Lower leg skin (tissue), 4 donors: ENCODE measurements at places on chromosomes 5 and 9.

DNA sequence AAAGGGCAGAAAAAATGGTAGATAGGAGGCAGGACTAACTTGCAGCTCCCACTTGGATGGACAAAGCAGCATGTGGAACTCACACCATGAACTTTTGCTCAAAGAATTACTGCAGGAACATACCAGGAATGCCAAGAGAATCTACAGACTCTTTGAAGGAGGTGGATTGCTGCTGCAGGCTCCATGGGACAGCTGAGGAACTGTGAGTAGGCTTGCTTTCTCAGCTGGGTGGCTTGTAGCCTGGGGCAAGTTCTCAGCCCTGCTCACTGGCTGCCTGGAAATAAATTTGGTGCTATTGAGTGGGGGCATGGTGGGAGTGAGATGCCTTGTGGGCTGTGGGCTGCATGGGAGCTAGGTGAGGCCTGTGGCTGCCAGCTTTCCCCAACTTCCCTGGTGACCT lies 574.5 kb downstream of the PRELID2 start:
- no peak for DNase-seq

GRCh38 chr5:94778732-94779131 lies 160.3 kb downstream of the SLF1 start:
- DNase-seq = no peak

DNA sequence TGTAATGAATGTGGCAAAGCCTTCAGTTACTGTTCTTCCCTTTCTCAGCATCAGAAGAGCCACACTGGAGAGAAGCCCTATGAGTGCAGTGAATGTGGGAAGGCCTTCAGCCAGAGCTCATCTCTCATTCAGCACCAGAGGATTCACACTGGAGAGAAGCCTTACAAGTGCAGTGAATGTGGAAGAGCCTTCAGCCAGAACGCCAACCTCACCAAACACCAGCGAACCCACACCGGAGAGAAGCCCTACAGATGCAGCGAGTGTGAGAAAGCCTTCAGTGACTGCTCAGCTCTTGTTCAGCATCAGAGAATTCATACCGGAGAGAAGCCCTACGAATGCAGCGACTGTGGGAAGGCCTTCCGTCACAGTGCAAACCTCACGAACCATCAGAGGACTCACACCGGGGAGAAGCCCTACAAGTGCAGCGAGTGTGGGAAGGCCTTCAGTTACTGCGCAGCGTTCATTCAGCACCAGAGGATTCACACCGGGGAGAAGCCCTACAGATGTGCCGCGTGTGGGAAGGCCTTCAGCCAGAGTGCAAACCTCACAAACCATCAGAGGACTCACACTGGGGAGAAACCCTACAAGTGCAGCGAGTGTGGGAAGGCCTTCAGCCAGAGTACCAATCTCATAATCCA lies 6.8 kb downstream of the RPL12 start:
- no peak for DNase-seq

GRCh38 chr5:150111122-150111521 lies 24.8 kb upstream of the CSF1R start:
- no peak for DNase-seq

GRCh38 chr9:15329539-15330109 lies 22.6 kb upstream of the TTC39B start:
- no peak for DNase-seq

DNA sequence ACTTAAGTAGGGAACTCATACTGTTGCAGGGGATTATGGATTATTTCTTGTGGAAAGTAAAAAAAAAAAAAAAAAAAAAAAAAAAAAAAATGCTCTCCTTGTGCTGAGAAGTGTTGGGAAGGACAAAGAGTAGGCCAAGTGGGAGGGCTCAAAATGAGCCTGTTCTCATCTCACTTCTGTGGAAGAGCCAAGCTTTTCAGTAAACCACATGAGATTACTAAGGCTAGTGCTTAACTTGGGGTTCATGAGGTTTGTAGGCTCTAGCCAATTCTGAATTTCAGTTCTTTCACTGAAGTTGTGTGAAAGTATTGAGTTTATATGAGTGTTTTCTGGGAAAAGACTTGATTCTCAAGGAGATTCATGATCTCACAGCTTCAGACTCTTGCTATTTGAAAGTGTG lies 23.0 kb upstream of the CEP78 start:
- DNase-seq = no peak

DNA sequence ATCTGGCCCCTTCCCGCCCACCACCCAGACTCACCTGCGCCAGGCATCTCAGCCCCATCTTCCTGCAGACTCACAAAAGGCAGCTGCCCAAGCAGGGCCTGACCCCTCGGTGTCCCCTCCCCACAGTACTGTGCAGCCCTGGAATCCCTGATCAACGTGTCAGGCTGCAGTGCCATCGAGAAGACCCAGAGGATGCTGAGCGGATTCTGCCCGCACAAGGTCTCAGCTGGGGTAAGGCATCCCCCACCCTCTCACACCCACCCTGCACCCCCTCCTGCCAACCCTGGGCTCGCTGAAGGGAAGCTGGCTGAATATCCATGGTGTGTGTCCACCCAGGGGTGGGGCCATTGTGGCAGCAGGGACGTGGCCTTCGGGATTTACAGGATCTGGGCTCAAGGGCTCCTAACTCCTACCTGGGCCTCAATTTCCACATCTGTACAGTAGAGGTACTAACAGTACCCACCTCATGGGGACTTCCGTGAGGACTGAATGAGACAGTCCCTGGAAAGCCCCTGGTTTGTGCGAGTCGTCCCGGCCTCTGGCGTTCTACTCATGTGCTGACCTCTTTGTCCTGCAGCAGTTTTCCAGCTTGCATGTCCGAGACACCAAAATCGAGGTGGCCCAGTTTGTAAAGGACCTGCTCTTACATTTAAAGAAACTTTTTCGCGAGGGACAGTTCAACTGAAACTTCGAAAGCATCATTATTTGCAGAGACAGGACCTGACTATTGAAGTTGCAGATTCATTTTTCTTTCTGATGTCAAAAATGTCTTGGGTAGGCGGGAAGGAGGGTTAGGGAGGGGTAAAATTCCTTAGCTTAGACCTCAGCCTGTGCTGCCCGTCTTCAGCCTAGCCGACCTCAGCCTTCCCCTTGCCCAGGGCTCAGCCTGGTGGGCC lies 1.9 kb downstream of the IL13 start:
- no peak for DNase-seq

- no peak for DNase-seq
Observed at GRCh38 chr9:79145442-79145841, 426.3 kb upstream of the TLE4 start.

- peak; percentile 93 for DNase-seq
Observed at GRCh38 chr5:159786901-159787691, 129.2 kb upstream of the ADRA1B start.

- DNase-seq = no peak
Observed at GRCh38 chr9:89983411-89983810, 378.6 kb downstream of the GADD45G start.

DNA sequence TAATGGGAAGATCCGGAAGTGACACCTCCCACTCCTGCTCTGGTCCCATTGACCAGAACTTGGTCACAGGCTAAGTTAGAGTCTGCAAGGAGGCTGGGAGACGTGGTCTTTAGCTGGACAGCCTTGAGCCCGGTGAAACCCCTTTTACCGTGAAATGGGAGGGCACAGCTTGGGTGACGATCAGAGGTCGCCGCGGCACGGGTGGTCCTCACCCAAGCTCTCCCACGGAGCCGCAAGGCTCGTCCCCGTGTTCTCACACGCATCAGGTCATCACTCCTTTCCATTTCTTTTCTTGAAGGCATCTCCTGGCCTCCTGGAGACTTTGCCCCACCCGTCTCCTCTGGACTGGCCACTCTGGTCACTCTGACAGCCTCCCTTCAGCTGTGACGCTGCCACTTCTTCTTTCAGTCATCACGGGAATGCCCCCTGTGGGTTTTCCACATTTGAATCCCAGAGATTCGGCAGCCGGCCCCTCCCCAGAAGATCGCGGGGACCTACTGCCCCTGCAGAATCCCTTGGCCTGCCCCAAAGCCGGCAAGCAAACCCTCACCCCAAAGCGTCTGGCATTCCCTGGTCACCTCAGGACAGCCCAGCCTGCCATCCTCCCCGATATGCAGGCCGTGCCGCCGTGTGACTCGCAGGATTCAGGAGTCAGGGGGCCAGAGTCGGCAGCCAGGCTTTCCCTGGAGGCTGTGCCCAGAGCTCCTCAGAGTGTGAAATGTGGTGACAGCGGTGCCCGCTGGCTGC lies 18.9 kb upstream of the EGFL7 start:
- no peak for DNase-seq

- no peak for DNase-seq
Observed at GRCh38 chr5:172870715-172871461, 36.8 kb downstream of the ERGIC1 start.

DNA sequence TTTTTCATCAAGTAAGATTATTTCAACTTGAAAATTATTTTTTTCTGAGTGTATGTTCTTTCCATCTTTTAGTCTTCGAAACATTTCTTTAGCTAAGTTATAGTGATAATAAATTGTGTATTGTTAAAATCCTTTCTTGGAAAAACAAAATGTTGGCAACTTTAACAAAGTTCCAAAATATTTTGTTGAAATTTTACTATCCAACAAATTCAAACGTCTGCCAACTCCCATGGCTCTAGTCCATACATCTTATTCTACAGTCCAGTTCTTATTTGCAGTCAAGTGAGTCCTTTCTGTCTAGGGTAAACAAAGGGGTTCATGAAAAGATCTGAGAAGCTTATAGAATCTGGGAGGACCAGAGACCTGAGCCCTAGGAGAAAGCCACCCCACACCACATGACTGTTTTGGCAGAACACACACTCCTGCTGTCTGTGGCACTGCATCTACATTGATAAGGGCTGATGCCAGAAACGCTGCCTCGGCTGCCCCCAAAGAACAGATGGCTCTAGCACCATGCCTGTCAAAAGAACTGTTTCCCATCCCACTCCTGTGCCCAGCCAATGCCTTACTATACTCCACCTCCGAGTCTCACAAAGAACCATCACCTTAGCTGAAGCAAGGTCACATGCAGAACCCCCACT lies 47.5 kb downstream of the FEM1C start:
- no peak for DNase-seq

DNA sequence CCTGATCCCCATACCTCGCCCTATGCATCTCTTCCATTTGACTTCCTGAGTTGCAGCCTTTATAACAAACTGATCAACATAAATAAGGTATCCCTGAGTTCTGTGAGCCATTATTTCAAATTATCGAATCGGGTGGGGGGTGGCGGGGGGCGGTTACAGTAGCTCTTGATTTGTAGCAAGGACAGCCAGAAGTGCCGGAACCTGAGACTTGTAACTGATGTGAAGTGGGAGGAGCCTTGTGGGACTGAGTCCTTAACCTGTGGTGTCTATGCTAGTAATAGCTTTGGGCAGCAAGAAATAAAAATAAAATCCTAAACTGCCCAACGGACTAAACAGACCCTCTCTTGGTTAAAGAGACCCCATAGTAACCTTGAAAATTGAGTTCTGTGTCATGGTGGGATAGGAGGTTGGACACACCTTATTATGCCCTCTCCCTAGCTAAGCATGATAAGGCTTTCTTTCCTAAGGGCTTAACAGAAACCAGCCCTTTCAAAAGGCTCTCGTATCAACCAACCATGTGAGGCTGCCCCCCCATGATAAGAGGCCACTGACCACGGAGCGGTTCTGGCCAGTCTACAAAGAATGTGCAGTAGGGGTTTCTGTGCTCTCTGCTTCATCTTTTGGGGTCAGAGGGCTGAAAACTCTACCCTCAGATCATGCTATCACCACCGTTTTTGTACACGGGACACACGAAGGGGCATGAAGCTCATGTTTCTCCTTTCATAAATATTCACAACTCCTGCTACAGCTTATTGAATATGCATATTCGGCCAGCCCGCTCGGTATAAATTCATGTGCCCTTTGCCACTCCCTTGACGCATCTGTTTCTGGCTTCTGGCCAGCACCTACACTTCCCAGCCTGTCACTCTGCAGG lies 39.5 kb upstream of the IQGAP2 start:
- DNase-seq = peak; percentile 46

GRCh38 chr5:36600917-36601527 lies 5.4 kb upstream of the SLC1A3 start:
- no peak for DNase-seq

GRCh38 chr5:167723254-167723871 lies 568.1 kb upstream of the WWC1 start:
- peak; percentile 59 for DNase-seq

DNA sequence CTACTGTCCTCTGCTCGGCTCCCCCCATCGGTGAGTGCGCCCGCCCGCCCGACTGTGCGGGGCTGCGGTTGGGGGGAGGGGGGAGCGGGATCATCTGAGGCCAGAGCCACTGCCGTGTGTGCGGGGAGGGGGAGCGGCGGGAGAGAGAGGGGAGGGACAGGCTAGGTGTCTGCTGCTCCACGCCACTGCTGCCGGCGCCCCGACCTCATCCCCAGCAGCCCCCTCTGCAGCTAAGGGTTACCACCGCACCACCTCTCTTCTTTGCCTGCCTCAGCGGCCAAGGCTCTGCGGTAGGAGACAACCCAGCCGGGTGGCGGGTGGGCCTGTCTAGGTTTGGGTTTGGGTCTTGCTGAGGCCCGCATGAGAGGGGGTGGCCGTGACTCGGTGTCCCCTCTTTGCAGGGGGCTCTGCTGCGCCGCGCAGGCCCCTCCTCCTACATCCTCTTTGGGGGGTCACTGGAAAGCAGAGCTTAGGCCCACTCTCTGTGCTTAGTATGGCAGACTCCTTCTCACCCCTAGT lies 670 bp upstream of the PURA start:
- no peak for DNase-seq

GRCh38 chr5:72093217-72093616 lies 14.1 kb upstream of the MAP1B start:
- no peak for DNase-seq

- no peak for DNase-seq
Observed at GRCh38 chr5:59864718-59865117, 28.8 kb downstream of the PDE4D start.

- no peak for DNase-seq
Observed at GRCh38 chr9:120630333-120630732, 50.4 kb upstream of the CDK5RAP2 start.

DNA sequence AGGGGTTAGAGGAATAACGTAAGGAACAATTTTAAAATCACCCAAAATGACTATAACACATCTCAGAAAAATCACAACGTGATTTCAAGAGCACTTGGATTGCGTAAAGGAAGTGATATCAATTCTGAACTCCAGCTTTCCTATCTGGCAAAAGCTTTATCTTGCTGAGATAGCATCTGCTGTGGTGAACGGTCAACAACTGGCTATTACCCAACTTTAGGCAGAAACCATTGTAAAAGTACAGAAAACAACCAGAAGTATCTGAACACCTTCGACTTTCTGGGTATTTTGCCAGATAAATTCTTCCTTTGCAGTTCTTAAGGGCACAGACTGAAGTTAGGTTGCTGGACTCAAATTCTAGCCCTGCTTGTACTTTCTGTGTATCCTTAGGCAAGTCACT lies 9.2 kb downstream of the ABLIM3 start:
- DNase-seq = no peak

DNA sequence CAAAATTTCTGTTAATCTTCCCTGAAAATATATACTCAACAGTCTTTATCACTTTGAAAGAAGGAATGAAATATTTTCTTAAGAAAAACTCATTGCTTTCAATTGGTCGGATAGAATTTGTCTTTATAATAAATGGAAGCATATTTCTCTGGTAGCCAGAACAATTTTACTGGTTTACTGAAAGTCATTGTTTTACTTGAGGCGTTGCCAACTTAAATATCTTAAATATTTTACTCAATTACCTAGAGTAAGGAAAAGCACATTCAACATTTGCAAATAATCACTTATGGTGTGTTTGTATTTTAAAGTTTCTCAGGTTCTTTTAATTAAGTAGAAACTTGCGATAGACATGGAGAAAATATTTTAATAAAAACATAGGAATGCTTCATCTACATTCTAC lies 1181.7 kb downstream of the EFNA5 start:
- DNase-seq = no peak

- no peak for DNase-seq
Observed at GRCh38 chr5:53397845-53398244, 82.6 kb upstream of the FST start.

GRCh38 chr5:73129143-73129542 lies 8.8 kb downstream of the TMEM171 start:
- DNase-seq = peak; percentile 25
